Thyroid gland (tissue), 4 donors: ENCODE measurements at places on chromosomes 6 and 20. TPM values are rescaled to one million over a fixed set of nuclear protein-coding genes. Genes with fewer than 3 reads are reported as not detected.

TRAPPC3L gene
- 0.42 TPM for total RNA-seq

- H3K4me3 ChIP-seq, result no peak overlapping the region
- H3K36me3 ChIP-seq, result no peaks in the 10 kb centered on the region
- no peaks in the 10 kb centered on the region for H3K27me3 ChIP-seq
- H3K4me1 ChIP-seq, result no peaks in the 10 kb centered on the region
- H3K27ac ChIP-seq, result no peak overlapping the region
Measured at GRCh38 chr6:42555477-42556457, 8.1 kb upstream of the UBR2 start.

- H3K4me3 ChIP-seq, result no peak overlapping the region
- DNase-seq, result no peak
- no peak overlapping the region for H3K27ac ChIP-seq
- peaks cover 18% of the 10 kb centered on the region for H3K4me1 ChIP-seq
- H3K36me3 ChIP-seq, result no peaks in the 10 kb centered on the region
- H3K27me3 ChIP-seq, result no peaks in the 10 kb centered on the region
Measured at GRCh38 chr6:116099036-116099435, 1.6 kb upstream of the NT5DC1 start.

CCN5 gene
- 4.7 TPM for total RNA-seq

- peaks cover 10% of the 10 kb centered on the region for H3K36me3 ChIP-seq
- H3K4me3 ChIP-seq, result no peak overlapping the region
- peaks cover 36% of the 10 kb centered on the region for H3K4me1 ChIP-seq
- H3K27ac ChIP-seq, result no peak overlapping the region
- no peak for DNase-seq
Measured at GRCh38 chr6:52509281-52510212, 67.3 kb downstream of the TRAM2 start.

ELOVL5 gene
- total RNA-seq, result 74.8 TPM

GRCh38 chr6:71252410-71252809 lies 36.2 kb upstream of the OGFRL1 start:
- H3K27me3 ChIP-seq, result no peaks in the 10 kb centered on the region
- H3K4me3 ChIP-seq, result no peak overlapping the region
- no peak overlapping the region for H3K27ac ChIP-seq
- DNase-seq, result no peak
